ENCODE measurements at places on chromosomes 6 and 20.

GRCh38 chr6:103672169-103672568 lies 1187.5 kb downstream of the HACE1 start:
- DNase-seq, result no peak

GRCh38 chr6:34004706-34005105 lies 141.2 kb downstream of the GRM4 start:
- no peak for DNase-seq

DNA sequence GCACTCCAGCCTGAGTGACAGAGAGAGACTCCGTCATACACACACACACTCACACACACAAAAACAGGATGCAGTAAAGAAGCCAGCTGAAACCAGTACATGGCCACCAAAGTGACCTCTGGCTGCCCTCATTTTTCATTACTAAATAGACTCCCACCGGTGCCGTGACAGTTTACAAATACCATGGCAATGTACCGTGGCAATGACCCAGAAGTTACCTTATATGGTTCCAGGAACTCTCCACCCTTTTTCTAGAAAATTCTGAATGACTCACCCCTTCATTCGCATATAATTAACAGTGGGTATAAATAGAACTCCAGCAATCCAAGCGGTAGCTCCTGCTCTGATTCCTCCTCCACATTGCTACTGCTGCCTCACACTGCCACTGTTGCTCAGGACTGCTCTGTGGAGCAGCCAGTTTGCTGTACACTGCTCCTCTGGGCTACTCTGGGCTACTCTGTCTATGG lies 57.7 kb downstream of the SNX5 start:
- DNase-seq, result no peak

- DNase-seq, result no peak
Measured at GRCh38 chr6:136962661-136963060, 40.6 kb downstream of the SLC35D3 start.

GRCh38 chr20:33676121-33676520 lies 1.9 kb upstream of the NECAB3 start:
- DNase-seq, result no peak
